ENCODE measurements at places on chromosomes 3 and 15. TPM values are rescaled to one million over a fixed set of nuclear protein-coding genes. Genes with fewer than 3 reads are reported as not detected.
A peak's percentile ranks its signal among the peaks of the same experiment; 100 is the strongest.

PLSCR5 gene
- not detected for total RNA-seq

GRCh38 chr3:60160822-60161748 is 1090.2 kb downstream of the FHIT start:
- no peak for DNase-seq

IL17RB gene
- total RNA-seq: 23.2 TPM

DNA sequence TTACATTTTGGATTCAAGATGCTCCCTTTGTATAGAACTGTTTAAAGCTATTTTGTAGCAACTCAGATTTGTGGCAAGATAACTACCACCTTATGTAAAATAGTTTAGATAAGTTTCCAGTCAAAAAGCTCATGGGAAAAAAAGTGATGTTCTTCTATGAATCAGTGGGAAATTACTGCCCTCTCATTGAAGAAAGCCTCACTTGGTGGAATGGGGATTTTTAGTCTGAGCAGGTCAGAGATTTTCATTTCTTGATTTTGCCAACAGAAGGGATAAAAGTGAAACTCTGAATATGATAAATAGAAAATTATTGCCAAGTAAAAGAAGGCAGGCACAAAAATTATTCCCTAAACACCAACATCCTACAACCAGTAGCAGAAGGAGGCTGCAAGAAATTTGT is 25.8 kb upstream of the CSTA start:
- DNase-seq: no peak

SLC22A14 gene
- not detected for total RNA-seq

DNA sequence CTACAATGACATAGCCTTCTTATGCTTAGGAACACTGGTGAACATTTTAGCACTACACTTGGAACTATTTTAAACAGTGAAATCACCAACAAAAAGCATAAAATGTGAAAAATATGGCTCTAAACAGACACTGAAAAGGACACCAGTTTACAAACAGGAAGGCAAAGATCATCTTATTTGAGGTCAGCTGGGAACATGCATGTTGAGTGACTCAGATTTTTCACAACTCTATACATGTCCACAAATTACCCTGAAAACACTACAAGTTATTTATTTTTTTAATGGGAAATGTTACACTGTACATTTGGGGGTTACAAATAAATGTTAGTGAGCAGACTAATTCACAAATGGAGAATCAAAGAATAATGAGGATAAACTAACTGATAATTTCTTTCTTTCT is 12.5 kb upstream of the GK5 start:
- no peak for DNase-seq

GRCh38 chr3:32438596-32439344 is 47.1 kb downstream of the CMTM7 start:
- DNase-seq: peak; percentile 23

All from left lobe of liver (tissue), 2 donors.